ENCODE measurements at places on chromosomes 13 and 19.

GRCh38 chr19:9427941-9428340, 7.4 kb downstream of the ZNF266 start:
- DNase-seq: no peak

DNA sequence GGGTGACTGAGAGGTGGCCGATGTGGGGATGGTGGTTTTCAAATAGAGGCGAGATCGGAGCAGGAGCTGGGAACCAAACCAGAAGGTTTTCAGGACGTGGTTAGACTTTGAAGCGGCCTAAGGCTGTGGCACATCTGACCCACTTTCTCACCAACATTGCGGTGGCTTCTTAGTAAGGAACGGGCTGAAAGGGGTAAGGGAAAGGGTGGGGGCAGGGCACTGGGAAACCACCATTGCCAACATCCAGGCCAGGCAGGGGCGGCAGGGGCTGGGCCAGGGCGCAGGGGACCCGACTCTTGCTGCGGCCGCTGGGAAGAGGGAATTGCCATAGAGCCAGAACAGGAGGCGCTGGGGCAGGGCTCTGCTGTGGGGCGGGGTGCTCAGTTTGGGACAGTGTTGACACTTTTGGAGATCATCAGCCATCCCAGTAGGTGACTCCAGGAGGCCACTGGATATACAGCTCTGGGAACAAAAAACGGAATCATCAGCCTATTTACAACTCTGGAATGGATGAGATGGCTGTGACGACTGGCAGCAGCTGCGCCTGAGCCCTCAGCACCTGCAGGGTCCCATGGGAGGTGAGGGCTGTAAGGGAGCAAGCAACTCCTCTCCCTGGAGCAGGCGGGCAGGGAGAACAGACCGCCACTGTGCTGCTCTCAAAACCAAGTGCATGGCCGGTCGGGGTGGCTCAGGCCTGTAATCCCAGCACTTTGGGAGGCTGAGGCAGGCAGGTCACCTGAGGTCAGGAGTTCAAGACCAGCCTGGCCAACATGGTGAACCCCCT, 52.2 kb downstream of the IRS2 start:
- DNase-seq: no peak

- no peak for DNase-seq
Observed at GRCh38 chr13:100158569-100158968, 69.7 kb downstream of the PCCA start.

DNA sequence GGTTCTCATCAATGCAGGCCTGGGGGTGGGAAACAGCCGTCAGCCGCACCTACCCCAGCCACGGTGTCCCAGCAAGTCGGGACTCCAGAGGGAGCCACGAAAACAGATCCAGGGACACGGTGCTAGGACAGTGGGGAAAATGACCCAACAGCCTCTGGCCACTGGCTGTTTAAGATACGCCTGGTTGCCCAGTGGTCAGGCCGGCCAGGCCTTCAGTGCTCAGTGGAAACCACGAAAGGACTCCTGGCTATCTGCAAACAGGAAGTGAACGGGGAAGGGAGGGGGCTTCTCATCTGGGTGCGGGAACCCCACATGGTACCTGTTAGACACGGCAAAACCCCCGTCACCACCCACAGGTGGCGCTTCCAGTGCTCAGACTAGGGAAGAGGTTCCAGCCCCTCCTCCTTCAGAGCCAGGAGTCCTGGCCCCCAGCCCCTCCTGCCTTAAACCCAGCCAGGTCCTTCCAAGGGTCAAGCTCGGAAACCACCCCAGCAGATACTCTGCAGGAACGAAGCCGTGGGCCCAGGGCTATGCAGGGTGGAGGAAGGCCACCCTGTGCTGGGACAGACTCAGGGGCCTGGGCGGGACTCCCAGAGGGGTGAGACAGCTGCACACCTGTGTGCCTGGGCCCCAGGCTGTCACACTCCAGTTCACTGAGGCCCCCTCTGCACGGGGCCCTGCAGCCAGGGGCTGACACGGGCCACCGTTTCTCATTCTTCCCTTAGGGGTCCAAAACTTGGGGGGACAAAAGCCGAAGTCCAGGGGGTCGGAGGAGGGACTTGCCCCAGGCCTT, 4.5 kb downstream of the PPP1R12C start:
- DNase-seq: no peak

- DNase-seq: no peak
Observed at GRCh38 chr13:92843549-92843948, 383.1 kb upstream of the GPC6 start.

DNA sequence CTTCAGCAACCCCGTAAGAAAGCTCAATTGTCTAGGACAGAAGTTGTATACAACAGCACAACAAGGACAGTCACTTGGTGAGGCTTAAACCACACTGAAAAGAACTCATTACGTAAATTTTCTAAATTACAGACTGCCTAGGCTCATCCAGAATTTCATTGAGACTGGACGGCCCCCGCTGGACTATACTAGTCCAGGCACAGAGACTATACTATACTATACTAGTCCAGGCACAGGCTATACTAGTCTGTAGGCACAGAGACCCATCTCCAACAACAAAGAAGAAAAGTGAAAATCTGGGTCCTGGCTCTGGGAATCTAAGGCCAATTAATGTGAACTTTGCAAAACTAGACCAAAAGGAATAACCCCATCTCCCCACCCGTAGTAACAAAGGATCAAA, 700 bp downstream of the ZNF816 start:
- DNase-seq: no peak

GRCh38 chr13:52399046-52399445, 6.9 kb downstream of the THSD1 start:
- no peak for DNase-seq

DNA sequence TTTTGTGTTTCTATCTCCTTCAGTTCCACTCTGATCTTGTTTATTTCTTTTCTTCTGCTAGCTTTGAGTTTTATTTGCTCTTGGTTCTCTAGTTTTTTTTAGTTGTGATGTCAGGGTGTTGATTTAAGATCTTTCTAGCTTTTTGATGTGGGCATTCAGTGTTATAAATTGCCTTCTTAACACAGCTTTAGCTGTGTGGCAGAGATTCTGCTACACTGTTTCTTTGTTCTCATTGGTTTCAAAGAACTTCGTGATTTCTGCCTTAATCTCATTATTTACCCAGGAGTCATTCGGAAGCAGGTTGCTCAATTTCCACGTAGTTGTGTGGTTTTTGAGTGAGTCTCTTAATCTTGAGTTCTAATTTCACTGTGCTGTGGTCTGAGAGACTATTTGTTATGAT, 251.7 kb upstream of the HTR2A start:
- DNase-seq: no peak

DNA sequence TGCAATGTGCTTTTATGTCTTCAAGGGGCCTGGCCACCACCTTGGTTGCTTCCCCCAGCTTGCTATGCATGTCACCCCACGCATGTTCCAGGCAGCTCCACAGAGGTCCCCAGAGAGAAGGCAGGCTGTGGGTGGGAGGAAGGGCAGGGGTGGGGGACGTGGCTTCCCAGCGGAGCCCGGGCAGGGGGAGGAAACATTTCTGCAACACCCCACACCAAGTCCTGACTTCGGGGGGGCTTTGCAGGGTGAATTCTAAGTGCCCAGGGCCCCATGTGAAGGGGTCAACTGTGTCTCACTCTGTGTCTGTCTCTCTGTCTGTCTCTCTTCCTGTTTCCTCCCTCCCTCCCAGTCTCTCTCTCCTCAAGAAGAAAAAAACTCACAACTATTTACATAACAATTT, 39.6 kb downstream of the LTBP4 start:
- no peak for DNase-seq

- DNase-seq: no peak
Observed at GRCh38 chr19:4640247-4641000, 1.1 kb downstream of the TNFAIP8L1 start.

DNA sequence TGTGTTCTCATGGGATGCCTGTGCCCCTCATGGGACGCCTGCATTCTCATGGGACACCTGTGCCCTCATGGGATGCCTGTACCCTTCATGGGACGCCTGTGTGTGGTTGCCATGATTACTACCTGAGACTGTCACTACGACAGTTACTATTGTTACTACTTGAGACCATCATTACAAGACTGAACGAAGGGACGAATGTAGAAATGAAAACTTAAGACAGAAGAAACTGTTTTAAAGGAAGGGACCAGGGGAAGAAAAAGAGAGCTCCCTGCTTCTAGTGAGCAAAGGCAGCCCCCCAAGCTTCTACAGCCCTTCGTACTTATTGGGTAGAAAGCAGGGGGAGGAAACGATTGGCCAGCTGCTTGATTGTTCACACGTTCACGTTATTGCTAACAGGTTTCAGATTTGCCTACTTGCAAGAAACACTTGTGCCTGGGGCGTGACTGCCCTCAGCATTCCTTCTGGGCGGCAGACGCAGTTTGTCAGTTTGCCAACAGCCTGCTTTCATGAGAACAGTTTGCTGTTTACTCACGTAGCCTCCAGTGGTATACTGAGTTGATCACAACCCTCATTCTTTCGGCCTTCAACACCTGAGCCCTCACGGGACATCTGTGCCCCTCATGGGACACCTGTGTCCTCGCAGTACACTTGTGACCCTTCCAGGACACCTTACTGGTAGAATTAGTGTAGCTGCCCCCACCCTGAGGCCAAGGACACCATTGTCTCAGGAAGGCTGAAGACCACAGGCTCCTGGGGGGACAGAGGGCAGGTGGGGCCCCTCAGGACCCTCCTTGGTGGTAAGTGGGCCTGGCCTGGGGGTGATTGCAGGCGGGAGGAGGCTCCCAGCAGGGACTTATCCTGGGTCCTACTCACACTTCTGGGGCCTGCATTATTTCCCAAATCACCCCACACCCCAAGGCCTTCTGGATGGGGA, 2.5 kb upstream of the S1PR4 start:
- no peak for DNase-seq

- DNase-seq: no peak
Observed at GRCh38 chr19:48498595-48499311, 12.9 kb downstream of the LMTK3 start.

GRCh38 chr13:97015661-97016350, 21.5 kb upstream of the OXGR1 start:
- DNase-seq: no peak

GRCh38 chr13:113666951-113667701, at the start of gene GRK1:
Gene GRK1 (plus strand): TSS chr13:113667219. CDS start chr13:113667387, 168 bp downstream.
- DNase-seq: no peak

DNA sequence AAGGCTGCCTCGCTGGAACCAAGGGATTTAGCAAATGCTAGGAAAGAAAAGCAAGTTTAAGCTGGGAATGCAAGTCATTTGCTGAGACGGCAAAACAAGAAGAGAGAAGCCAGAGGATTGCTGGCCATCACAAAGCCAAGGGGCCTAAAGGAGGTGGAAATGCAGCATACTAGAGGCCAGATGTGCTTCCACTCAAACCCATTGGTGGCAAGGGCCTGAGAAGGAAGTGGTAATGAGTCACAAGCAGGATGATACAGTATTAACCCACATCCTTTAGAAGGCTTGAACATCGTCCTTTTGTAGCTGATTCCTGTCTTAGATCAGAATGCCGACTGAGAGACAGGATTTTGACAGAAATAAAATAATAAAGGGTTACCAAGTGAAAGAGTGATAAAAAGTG, 68.2 kb downstream of the ITGBL1 start:
- DNase-seq: no peak

- no peak for DNase-seq
Observed at GRCh38 chr13:80481588-80481987, 140.7 kb upstream of the SPRY2 start.

All from esophagus squamous epithelium (tissue), 5 donors.